Neural crest cell (in vitro differentiated cells): ENCODE measurements at places on chromosomes 3 and 15. TPM values are rescaled to one million over a fixed set of nuclear protein-coding genes. Genes with fewer than 3 reads are reported as not detected.

Gene SLC35G2
- 5.8 and 6.0 TPM in 2 replicates for total RNA-seq

Gene DYNC1LI1
- 58.7 and 59.2 TPM in 2 replicates for total RNA-seq

Gene ZNF860
- total RNA-seq, result 0.27 and 0.56 TPM in 2 replicates

Gene GOLGA8H
- 2.1 and 2.4 TPM in 2 replicates for total RNA-seq

- peaks cover 14% of the 10 kb centered on the region for H3K36me3 ChIP-seq
- DNase-seq, result no peak
- H3K27ac ChIP-seq, result no peak overlapping the region
- H3K4me1 ChIP-seq, result no peaks in the 10 kb centered on the region
- H3K27me3 ChIP-seq, result no peaks in the 10 kb centered on the region
- no peak overlapping the region for H3K4me3 ChIP-seq
Observed at GRCh38 chr3:170277833-170278580, 55.8 kb downstream of the PRKCI start.

DNA sequence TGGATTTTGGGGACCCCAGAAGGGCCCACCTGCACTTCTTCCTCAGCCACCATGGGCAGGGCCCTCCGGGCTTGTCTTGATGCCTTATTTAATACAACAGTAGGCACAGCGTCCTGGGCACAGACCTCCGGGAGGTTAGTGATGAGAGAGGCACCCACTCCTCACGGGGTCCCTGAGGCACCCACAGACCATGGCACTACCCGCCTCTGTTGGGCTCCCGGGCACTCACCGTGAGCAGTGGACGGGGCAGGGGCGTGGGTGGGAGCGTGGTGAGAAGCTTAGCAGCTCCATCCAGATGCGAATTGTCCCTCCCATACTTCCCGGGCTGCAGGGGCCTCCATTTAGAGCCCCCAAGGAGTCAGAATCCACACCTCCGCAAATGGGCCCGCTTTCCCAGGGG, 317 bp upstream of the MESP2 start:
- H3K27me3 ChIP-seq, result peaks cover 17% of the 10 kb centered on the region
- no peak overlapping the region for H3K4me3 ChIP-seq
- no peak for DNase-seq
- no peaks in the 10 kb centered on the region for H3K36me3 ChIP-seq

DNA sequence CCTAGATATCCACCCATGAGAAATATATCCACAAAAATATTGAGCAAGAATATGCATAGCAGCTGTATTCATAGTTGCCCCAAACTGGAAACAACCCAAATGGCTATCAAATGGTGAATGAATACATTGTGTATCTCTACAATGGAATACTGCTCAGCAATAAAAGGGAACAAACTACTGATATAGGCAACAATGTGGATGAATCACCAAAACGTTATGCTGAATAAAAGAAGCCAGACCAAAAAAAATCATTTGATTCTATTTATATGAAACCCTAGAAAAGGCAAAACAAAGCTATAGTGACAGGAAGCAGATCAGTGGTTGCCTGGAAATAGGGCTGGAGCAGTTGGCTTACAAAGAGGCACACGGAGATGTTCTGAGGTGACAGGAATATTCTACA, 15.5 kb upstream of the CMTM7 start:
- no peaks in the 10 kb centered on the region for H3K27me3 ChIP-seq
- H3K36me3 ChIP-seq, result no peaks in the 10 kb centered on the region
- peaks cover 25% of the 10 kb centered on the region for H3K4me1 ChIP-seq
- no peak overlapping the region for H3K4me3 ChIP-seq
